ENCODE measurements at places on chromosomes 7 and 10.

GRCh38 chr10:5163487-5163886 is 21.5 kb downstream of the AKR1C8 start:
- DNase-seq = no peak

- no peak for DNase-seq
Observed at GRCh38 chr7:33485747-33486493, 356.6 kb downstream of the BBS9 start.

DNA sequence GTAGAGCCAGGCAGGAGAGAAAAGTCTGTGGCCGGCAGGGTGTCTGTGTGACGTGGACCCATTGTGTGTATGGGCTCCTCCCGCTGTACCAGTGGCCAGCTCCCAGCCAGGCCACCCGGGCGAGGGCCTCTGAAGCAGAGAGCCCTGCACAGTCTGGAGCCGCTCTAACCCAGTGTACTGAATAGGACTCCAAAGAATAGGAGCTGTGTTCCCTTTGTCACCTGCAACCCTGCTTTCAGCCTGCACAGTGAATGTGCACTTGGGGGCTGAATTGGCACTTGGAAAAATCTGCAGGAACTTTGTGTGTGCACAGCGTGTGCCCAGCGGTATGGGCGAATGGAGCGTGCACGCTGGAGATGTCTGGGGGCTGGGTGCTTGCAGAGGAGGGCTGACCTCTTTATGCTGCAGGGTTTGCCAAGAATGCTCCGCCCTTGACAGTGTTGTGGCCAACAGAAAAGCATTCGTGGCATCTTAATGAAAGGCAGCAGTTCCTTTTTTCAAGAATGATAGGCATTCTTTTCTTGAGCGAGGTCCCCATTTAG is 216.2 kb downstream of the AUTS2 start:
- no peak for DNase-seq

DNA sequence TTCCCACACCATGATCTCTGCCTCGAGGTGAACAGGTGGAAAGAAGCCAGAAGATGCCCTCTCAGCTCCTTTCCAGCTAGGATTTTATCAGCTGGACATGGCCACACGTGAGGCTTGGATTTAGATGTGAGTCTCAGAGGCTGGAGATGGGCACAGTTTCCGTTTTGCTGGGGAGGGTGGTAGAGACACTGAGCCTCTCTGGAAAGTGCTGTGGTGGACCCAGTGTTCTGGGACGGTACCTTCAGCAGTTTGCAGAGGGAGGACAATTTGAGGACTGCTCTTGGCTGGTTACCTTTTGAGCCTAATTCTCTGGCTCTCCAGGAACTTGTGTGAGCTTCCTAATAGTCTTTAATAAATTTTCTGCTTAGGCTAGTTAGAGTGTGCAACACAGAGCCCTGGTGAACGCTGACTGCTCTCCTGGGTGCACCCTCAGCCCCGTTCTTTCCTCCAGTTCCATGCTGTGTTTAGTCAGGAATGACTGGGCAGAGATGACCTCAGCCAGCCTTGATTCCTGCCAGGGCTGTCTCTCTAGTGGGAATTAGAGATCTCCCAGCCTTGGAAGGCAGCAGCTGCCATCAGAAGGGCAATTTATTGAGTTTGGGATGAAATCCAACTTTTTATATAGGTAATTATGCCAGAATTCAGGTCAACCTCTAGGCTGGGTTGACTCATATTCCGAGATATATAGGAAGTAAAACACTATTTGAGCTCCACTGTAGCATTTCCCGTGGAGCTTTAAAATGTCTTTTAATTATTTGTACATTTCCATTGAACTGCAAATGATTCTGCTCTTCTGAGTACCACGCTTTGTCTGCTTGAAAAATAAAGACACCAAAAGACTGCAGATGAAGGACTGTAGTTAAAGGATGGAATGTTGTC is 103.9 kb downstream of the GATA3 start:
- no peak for DNase-seq

DNA sequence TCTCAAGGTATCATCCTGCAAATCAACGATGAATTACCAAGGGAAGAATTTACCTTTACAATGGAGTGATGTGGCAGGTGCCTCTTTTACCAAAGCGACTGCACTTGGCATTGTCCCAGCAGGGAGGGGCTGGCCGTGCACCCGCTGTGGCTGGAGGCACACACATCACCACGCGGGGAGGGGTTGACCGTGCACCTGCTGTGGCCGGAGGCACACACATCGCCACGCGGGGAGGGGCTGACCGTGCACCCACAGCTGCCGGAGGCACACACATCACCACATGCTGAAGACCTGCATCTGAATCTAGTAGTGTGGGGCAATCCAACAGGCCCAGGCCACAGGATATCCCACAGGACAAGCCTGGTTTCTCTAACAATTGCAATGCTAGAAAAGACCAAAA is 493.5 kb downstream of the DNAJB6 start:
- no peak for DNase-seq

GRCh38 chr7:132915647-132916046 is 166.2 kb downstream of the CHCHD3 start:
- no peak for DNase-seq

GRCh38 chr7:31104361-31105255 is 52.5 kb downstream of the ADCYAP1R1 start:
- no peak for DNase-seq

DNA sequence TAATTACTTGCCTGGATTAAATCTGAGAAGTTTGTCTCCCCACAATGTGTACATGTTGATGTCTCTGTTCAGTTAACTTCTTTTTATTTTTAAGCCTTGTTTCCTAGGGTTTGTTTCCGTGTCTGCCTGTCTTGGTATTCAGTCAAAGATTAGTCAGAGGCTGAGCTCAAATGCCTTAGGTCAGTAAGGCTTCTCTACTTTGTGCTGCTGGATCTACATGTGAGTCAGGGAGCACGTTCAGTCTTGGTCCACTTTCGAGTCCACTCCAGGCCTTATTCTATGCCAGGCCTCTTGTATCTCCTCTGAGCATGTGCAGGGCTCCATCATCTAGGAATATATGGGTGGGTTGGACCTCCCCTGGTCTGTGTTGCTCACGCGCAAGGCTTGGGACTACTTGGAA is 93.3 kb upstream of the FZD8 start:
- no peak for DNase-seq

GRCh38 chr7:36677769-36678437 is 46.4 kb downstream of the AOAH start:
- no peak for DNase-seq

DNA sequence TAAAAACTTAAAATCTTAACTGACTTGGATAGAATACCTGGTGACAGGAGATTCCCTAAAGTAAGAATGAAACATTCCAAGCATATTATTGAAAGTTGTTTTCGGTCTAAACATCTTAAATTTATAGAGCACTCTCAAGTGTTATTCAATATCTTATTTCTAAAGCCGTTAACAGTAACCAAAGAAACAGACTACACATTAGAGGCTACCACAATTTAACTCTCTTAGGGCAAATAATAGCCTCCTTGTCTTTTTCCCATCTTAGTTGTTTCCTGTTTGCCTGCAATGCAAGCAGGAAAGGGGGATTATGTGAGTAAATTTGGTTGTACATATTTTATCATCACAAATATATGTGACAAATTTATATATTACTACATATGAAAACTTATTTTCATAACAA is 31.4 kb downstream of the NAPEPLD start:
- no peak for DNase-seq

DNA sequence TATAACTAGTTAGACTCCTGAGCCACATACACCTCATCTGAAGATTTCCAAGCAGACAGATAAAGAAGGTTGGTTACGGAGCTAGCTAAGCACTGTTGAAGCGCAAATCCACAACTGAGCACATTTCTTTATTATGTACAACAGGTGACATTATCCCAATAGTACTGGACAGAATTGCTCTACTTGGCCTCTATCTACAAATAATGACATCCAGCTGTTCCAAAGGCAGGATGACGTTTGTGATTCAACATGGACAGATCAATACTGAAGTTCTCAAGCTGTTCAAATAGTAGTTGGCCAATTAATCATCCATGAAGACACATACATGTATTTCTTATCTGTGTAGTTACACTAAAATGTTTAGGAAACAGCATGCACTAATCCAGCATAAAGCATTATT is 101.0 kb downstream of the UBE2H start:
- no peak for DNase-seq

DNA sequence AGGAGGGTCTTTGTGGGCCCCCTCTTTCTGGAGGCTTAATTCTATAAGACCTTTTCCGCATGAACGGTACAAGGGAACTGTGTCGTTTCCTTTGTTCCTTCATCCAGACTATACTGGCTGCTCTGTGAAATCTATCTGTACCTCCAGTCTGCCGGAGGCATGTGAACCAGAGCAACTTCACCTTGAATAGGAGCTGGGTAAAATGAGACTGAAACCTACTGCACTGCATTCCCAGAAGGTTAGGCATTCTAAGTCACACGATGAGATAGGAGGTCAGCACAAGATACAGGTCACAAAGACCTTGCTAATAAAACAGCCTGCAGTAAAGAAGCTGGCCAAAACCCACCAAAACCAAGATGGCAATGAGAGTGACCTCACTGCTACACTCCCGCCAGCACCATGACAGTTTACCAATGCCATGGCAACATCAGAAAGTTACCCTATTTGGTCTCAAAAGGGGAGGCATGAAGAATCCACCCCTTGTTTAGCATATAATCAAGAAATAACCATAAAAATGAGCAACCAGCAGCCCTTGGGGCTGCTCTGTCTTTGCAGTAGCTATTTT is 36.8 kb upstream of the INPP5F start:
- no peak for DNase-seq

DNA sequence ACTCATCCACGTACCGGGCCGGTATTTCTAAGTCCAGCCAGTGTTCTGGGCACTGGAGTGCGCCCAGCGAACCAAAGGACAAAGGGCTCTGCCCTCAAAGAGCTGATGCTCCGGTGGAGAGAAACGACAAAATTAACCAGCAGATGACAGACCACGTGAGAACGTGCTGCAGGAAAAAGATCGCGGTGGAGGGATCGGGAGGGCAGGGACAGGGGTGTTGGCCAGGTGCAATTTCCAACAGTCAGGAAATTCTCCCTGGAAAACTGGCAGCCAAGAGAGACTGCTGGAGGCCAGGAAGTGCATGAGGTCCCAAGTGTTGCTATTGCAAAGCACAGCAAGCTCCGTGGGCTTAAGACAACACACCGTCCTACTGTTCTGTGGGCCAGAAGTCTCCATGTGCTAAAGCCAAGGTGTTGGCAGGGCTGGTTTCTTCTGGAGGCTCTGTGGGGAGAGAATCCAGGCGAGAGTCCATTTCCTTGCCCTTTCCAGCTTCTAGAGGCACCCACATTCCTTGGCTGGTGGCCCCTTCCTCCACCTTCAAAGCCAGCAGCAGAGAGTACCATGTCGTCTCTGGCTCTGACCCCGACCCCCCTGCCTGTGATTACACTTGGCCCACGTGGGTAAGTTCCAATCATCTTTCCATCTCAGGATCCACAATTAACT is 21.3 kb upstream of the AMZ1 start:
- DNase-seq = no peak

GRCh38 chr7:15168489-15168888 is 265.9 kb upstream of the DGKB start:
- DNase-seq = no peak

DNA sequence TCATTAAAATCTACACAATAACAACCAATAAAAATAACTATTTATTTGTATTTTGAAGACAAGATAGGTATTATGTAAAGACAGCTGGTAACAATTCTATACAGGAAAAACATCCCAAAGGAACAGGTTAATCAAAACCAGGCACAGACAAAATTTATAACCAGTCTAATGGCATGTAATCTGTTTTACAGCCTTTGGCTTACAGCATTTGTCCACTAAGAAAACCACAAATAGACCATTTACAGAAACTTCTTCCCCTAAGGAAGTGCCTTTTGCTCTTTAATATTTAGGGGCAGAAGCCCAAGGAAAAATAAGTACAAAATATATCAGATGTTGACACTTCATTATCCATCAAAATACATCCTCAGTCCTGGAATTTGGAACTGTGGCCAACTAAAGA is 65.0 kb downstream of the SVIL start:
- no peak for DNase-seq

- DNase-seq = no peak
Observed at GRCh38 chr10:12081470-12081869, 12.7 kb downstream of the DHTKD1 start.

GRCh38 chr10:10644676-10645385 is 372.8 kb upstream of the CELF2 start:
- no peak for DNase-seq

GRCh38 chr7:54253036-54253373 is 289.2 kb upstream of the VSTM2A start:
- no peak for DNase-seq

- DNase-seq = no peak
Observed at GRCh38 chr10:93652857-93653256, 40.5 kb downstream of the PDE6C start.
